Activated CD4-positive, alpha-beta T cell treated with anti-CD3 and anti-CD28 coated beads, Interleukin-2, amount 50 U/mL, for 48 hours (primary cell): ENCODE measurements at places on chromosomes 4 and X.

GRCh38 chr4:123662827-123663226, 266.2 kb downstream of the SPRY1 start:
- DNase-seq: no peak

DNA sequence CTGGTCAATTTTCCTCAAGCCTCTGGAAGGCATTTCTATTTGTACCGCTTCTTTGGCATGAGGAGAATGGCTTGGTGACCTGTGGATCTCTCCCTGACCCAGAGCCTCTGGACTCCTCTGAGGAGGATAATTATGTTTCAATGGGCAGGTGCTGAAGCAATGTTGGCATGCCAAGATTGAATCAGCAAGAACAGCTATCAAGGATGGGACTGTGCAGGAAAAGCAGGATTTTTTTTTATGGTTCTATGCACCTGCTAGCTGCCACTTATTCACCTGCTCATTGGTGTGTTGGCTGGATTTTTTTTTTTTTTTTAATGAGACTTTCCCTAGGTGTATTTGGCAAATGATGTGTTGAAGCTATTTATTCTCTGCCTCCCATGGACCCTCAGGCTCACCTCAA, 821.2 kb downstream of the RPA4 start:
- DNase-seq: no peak

- DNase-seq: no peak
Observed at GRCh38 chr4:108465886-108466500, 154.4 kb upstream of the RPL34 start.

GRCh38 chr4:182126603-182127002, 116.6 kb upstream of the TENM3 start:
- no peak for DNase-seq

- no peak for DNase-seq
Observed at GRCh38 chr4:97411356-97411755, 731.9 kb downstream of the STPG2 start.

DNA sequence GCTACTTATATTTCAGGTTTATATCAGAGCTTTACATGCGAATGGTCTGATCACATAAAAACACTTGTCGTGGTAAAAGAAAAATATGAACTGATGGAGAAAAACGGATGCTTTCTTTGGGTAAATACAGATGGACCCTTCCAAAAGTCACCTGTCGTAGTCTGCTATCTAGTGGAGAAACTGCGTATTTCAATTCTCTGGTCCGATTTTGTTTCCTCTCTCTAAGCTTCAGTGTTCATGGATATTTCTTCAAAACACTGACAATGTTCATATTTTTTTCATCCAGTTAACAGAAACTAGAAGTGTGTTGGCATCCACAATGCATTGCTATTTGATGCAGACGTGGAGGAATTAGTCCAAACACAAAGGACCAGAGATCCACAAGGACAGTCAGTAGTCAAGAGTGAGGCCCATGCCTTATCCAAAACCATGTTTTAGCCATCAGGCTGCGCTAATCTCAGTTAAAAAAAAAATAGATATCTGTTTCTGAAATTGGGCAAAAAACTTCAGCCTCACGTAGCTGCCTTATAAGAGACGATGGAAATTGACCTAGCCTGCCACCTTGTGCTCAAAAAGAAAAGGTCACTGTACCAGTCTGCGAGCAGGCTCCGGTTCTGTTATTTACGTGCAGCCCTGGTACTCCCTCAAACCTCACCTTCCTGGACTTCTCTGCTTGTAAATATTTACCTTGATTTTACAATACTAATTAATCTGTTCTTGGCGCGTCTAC, 16.0 kb downstream of the MEPE start:
- DNase-seq: peak; percentile 27

DNA sequence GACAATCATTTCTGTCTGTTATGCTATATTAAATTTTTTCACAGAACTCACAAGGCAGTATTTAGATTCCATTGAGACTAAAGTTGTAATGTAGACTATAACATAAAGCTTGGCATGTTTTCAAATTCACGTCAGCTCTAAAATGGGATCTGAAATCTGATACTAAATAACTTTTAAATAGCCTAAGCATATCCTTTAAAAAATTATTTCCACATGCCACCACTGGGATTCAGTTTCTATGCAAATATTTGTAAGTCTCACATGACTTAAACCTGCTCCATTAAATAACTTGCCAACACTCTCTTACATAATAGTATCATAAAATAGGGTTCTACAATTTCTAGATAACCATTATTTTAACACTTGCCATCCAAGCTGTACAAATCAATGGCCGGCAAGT, 32.4 kb downstream of the KLHL8 start:
- DNase-seq: no peak

- peak; percentile 58 for DNase-seq
Observed at GRCh38 chr4:142567199-142567598, 278.9 kb downstream of the INPP4B start.

DNA sequence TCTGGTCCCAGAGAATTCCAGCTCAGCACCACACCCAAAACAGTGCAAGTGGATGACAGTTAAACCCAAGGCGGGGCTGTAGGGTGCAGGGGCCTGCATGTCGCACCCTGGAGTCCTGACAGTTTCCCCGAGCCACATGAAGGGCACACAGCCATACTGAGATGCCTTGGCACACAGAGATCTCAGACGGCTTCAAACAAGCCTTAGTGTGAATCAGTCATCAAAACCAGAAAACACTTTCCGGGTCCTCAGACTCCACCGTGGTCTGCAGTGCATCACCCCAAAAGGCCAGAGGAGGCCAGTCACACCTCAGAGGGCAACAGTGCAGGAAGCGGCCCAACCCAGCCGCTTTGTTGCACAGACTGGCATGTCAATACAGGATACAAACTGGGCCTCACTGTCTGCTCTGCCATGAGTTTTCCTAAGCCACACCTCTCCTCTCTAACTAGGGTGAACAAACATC, 64.6 kb upstream of the ENPP6 start:
- peak; percentile 57 for DNase-seq

DNA sequence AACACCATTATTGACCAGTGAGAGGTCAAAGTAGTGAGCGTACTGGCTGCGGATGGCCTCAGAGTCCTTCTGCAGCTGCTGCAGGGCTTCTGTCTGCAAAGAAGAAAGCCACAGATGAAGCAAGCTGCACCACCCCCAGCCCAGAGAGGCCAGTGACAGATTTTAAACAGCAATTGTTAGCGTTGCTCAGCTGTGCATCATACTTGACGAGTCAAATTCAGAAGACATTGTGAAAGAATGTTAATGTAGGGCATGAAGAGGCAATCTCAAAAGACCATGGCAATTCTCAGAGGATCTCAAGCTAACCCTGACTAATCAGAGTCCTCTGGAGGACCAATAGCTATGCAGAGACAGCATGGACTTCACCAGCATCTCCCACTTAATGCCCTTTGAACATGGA, 16.6 kb downstream of the DKC1 start:
- no peak for DNase-seq

- no peak for DNase-seq
Observed at GRCh38 chr4:35365186-35365585, 879.1 kb downstream of the ARAP2 start.

- DNase-seq: no peak
Observed at GRCh38 chr4:16676230-16676770, 222.1 kb downstream of the LDB2 start.

DNA sequence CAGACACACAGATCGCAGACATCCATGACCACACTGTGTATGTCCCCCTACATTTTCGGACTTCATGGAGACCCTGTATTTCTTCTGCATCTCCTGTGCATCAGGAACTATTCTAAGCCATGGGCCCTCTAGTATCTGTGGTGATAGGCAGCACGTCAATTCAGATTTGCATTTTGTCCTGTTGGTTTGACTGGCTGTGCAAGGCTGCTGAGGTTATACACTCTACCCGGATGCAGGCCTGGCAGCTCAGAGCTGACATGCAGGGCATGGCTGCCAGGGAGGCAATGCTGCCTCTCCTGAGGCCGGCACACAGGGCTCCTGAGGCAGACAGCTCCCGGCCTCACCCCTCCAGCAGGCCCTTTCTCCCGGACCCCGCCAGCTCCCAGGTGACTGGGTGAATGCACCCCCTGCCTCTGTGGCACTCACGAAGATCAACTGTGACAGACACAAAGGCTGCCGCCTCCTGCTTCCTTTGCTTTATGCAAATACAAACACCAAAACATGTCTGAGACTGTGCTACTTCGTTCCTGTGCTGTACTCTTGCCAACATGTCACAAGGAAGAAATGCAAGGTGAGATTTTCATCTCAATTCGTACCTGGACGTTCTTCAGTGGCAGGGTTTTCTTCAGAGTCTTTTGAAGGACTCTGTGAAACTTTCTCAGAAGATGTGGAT, 51.0 kb downstream of the NSG1 start:
- no peak for DNase-seq

GRCh38 chrX:55312655-55313054, 47.9 kb upstream of the PAGE3 start:
- DNase-seq: no peak

- no peak for DNase-seq
Observed at GRCh38 chr4:25531272-25531671, 124.4 kb upstream of the SLC34A2 start.
